ENCODE measurements at places on chromosomes 16 and 17. TPM values are rescaled to one million over a fixed set of nuclear protein-coding genes. Genes with fewer than 3 reads are reported as not detected.

DPEP2 gene
- 0.09 TPM for polyA plus RNA-seq

CDRT15 gene
- polyA plus RNA-seq, result 0.40 TPM

USP31 gene
- polyA plus RNA-seq, result 4.3 TPM

CA5A gene
- not detected for polyA plus RNA-seq

RMI2 gene
- polyA plus RNA-seq, result 108 TPM

CCL16 gene
- not detected for polyA plus RNA-seq

ASGR2 gene
- not detected for polyA plus RNA-seq

GRB7 gene
- 13.1 TPM for polyA plus RNA-seq

SALL1 gene
- 9.0 TPM for polyA plus RNA-seq

HIGD1B gene
- not detected for polyA plus RNA-seq

Measured in GM23338 (cell line).